NCI-H2227 treated with DMSO at 0.1 percent for 48 hours (cell line): ENCODE measurements at places on chromosomes 3 and 15.

DNA sequence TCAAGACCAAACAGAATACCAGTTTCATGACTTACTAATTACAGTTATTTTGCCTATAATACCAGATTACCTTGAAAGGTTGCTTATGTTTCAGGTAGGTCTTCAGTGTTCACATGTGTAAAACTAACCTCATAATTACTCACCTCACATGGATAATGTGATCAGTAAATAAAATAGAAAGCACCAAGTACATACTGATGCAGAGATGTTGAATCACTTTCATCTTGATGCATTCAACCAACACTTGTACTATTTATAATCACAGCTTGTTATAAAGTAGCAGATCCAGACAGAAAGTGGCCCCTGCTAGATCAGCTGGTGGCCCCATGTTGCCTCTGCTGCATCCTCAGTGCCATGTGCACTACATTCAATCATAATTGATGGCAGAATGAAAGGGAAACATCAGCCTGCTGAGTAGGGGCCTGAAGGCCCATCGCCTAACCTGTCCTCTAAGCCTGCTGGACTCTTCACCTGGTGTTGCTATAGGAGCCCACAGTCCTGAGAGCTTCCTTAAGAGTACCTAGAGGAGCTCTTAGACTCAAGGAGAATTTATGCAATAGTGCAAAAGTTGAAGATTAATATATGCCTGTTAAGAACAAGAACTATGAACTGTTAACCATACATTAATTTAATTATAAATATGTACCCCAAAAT lies 154.3 kb downstream of the PLCL2 start:
- DNase-seq, result peak; percentile 26

DNA sequence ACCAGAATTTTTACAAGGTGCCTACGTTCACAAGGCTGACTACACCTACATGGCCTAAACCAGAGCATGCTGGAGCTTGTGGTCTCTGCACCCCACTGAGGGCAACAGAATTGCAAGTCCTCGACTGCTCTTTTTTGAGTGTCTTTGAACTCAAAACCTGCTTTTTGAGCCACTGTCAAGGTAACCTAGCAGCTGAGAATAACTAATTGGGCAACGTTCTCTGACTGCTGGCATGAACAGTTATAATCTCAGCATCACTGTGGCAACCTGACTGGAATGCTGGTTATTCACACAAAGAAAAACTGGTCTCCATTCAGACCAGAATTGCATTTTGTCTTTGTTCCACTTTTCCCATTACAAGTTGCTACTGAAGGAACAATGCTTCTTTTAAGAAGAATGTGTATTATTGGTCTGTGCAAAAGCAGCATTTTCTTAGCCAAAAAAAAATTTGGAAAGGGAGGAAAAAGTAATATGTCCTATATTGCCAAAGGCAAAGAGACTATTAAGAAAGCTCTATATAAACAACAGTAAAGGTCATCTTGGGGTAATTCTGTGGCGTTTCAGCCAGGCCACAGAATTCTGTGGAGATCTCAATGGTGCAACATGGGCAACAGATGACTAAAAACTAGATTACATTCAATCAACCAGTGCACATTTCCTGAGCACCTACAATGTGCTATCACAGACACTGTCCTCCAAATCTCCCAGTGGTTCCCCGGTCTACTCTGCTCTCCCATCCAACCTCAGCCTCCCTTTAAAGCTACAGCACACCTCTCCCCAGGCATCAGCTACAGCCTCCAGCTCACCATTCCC lies 76.8 kb downstream of the TNIK start:
- no peak for DNase-seq

GRCh38 chr3:23612296-23612891 lies 193.4 kb upstream of the UBE2E1 start:
- DNase-seq, result no peak

GRCh38 chr3:117761703-117762620 lies 1052.4 kb downstream of the TUSC7 start:
- DNase-seq, result no peak

DNA sequence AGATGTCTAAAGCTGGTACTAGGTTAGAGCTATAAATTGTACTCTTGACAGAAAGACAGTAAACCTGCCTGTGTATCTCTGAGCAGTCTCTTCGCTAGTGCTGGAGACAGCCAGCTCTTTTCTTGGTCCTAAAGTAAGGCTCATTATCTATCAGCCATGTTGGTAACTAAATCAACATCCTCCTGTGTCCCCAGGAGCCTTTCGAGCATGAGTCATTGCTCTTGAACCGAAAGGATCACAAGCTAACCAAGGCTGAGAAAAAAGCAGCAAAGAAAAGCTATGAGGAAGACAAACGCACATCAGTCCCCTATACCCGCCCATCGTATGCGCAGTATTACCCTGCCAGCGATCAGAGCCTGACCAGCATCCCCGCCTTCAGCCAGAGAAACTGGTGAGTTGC lies 25.0 kb upstream of the TEX264 start:
- no peak for DNase-seq

DNA sequence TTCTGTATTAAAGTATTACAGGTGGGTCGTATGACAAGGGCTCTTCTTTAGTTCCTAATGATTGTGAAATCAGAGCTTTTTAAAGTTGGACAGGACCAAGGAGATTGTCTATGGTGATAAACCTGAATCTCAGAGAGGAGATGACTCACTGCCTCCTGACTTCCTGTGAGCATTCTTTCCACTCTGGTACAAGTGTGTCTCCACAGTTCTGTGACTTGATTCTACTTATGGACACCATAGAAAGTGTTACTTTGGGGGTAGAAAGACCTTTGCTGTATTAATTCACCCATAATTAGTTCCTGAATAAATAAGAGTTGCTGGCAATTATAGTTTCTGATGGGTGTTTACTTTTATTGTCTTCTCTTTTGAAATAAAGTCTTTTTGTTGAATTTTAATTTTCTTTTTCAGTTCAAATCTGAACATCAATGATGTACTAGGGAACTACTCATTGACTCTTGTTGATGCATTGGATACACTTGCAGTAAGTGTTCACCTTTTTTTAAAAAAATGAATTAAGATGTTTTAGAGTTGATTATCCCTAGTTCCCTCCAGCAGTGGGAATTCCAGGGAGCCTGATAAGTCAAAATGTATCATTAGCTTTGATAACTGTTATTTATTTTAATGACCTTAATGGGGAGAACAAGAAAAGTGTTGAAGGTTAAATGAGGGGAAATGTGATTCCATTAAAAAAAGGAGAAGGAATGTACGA lies 7.4 kb downstream of the EDEM1 start:
- no peak for DNase-seq

GRCh38 chr3:19645093-19645492 lies 288.9 kb downstream of the EFHB start:
- no peak for DNase-seq

GRCh38 chr3:198071602-198072287 lies 111.7 kb downstream of the LMLN start:
- DNase-seq, result no peak

DNA sequence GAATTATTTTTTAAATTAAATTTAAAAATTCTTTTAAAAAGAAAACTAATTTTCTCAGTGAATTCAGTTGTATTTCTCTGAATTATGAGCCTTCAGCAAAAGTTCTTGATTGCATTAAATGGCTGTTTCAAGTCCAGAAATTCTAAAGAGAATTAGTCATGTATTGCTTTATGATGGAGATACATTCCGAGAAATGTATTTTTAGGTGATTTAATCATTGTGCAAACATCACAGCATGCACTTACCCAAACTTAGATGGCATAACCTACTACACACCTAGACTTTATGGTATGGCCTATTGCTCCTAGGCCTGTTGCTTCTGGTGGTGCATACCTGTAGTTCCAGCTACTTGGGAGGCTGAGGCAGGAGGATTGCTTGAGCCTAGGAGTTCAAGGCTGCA lies 44.3 kb upstream of the GCNT3 start:
- DNase-seq, result no peak

GRCh38 chr3:19540464-19540863 lies 392.2 kb downstream of the KCNH8 start:
- no peak for DNase-seq

DNA sequence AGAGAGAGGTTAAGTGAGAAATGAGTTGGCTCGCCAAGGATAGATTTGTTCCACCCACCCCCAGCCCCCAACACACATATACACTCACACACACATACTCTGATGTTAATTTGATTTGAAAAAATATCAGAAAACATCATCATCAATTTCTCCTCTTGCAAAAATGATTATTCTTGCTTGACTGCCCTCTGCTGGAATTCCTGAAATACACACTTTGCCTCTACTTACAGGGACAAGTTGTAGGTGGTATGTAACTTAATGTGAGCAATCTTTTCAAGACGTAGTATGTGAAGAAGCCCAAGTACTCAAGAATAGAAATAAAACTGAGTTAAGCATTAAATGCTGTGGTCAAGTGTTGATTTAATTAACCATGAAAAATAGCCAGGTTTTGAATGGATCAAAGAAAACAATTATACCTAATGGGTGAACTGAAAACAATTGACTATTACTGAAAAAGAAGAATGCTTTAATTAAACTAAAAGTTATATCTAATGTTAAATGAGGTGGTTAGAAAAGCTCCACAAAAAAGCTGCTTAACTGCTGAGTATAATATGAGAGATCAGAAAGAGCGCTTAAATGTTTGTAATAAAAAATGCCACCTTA lies 46.6 kb upstream of the MDFIC2 start:
- no peak for DNase-seq

GRCh38 chr3:42071904-42072812 lies 19.0 kb upstream of the TRAK1 start:
- no peak for DNase-seq

- no peak for DNase-seq
These were observed 269.2 kb downstream of the THSD4 start for GRCh38 chr15:71384501-71384900.

DNA sequence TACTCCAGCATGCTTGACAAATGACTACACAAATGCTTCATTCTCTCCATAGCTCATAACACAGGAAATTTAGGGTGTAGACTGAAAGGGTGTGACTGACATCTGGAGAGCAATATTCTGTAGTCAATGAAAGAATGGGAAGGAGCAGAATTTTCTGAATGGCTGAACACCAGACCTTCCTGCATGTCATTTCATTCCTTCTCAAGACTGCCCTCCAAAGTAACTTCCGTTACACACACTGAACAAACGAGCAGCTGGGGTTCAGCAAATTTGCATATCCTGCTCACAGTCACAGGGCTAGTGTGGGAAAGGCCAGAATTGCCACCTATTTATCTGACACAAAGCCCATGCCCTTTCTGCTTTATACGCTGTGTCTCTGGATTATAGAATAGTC lies 325.0 kb upstream of the CFAP20DC start:
- no peak for DNase-seq

GRCh38 chr15:57259568-57260040 lies 116.7 kb upstream of the CGNL1 start:
- DNase-seq, result no peak

GRCh38 chr15:35252351-35252865 lies 167.3 kb upstream of the NANOGP8 start:
- no peak for DNase-seq

- no peak for DNase-seq
These were observed 20.2 kb upstream of the SLC6A20 start for GRCh38 chr3:45816544-45816943.

- DNase-seq, result no peak
These were observed 331.1 kb downstream of the SV2B start for GRCh38 chr15:91431041-91431715.

- no peak for DNase-seq
These were observed 908.6 kb downstream of the NTRK3 start for GRCh38 chr15:87347806-87348515.

DNA sequence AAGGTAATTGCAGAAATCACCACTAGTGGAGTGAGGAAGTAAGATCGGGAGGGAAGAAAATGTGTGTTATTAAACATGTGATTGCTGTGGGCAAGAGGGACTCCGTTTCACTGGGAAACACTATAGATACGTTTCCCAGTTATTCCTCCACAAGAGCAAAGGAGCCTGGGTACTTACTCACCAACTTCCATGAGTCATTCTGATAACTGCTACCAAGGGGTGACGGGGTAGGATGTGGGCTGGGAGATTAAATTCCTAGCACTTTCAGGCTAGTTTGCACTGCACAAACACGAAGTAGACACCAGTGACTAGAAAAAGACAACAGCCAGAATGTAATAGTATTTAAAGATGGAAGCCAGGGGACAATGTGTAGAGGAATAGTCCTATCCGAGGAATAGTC lies 812.9 kb upstream of the CFAP20DC start:
- no peak for DNase-seq

DNA sequence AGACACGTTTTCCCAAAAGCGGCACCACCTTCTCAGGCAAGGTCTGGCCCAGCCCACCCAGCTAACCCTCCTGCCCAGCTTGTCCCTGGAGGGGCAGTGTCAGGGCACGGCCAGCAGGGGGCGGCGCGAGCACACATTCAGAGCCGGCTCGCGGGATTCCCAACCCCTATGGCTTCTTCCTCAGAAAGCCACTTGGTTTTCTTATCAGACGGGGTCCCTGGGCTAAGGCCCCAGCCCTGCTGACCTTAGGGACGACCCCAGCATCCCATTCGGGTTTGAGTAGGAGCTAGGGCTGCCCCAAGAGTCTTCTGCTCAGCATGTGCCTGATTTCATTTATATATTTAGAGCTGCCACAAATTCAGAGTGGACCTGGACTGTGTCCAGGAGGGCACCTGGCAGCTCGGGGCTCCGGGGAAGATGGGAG lies 14.5 kb downstream of the RLBP1 start:
- DNase-seq, result peak; percentile 44

- DNase-seq, result no peak
These were observed 17.8 kb upstream of the P2RY12 start for GRCh38 chr3:151402349-151402748.
